ENCODE measurements at places on chromosomes 5 and 9. TPM values are rescaled to one million over a fixed set of nuclear protein-coding genes. Genes with fewer than 3 reads are reported as not detected.

GRCh38 chr5:115435065-115435777 is 109.4 kb downstream of the FEM1C start:
- no peaks in the 10 kb centered on the region for H3K4me1 ChIP-seq
- no peak overlapping the region for H3K27ac ChIP-seq
- H3K27me3 ChIP-seq: no peaks in the 10 kb centered on the region
- no peak for DNase-seq
- H3K36me3 ChIP-seq: 0 out of 2 replicates have a peak, but pooled peaks cover 6% of the 10 kb centered on the region

DNA sequence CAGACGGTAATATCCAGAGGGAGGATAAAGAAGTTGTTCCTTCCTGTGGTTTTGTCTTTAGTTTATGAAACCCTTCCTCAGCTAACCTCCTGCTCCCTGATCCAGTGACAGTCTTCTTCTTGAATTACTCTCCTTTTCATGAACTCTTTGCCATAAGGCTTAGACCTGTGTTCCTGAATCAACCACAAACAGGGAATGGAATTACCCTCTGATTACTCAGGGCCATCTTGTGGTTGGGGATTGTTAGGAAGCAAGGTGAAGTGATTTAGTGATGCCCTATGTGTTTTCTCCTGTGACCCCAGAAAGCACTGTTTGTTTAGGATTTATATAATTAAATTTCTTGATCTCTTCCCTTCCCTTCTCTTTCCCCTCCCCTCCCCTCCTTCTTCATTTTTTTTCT is 409.1 kb downstream of the TAF11L14 start:
- no peaks in the 10 kb centered on the region for H3K4me1 ChIP-seq
- no peak overlapping the region for H3K4me3 ChIP-seq
- H3K36me3 ChIP-seq: no peaks in the 10 kb centered on the region
- H3K27me3 ChIP-seq: no peaks in the 10 kb centered on the region
- peak; percentile 6 for DNase-seq

DNA sequence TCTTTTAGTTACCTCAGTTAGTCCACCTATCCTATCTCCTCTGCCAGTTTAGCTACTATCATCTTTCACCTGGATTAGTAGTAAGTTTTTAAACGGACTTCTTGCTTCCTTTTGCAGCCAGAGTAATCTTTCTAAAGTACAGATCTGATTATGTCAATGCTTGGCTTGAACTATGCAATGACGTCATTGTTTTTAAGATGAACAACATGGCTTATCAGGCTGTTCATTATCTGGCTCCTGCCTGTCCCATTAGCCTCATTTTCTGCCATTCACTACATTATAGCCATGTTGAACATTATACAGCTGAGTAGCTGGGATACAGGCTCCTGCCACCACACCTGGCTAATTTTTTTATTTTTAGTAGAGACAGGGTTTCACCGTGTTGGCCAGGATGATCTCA is 98.7 kb downstream of the RANBP17 start:
- no peak overlapping the region for H3K27ac ChIP-seq
- no peaks in the 10 kb centered on the region for H3K4me1 ChIP-seq
- no peaks in the 10 kb centered on the region for H3K36me3 ChIP-seq
- no peaks in the 10 kb centered on the region for H3K27me3 ChIP-seq
- no peak overlapping the region for H3K4me3 ChIP-seq

DNA sequence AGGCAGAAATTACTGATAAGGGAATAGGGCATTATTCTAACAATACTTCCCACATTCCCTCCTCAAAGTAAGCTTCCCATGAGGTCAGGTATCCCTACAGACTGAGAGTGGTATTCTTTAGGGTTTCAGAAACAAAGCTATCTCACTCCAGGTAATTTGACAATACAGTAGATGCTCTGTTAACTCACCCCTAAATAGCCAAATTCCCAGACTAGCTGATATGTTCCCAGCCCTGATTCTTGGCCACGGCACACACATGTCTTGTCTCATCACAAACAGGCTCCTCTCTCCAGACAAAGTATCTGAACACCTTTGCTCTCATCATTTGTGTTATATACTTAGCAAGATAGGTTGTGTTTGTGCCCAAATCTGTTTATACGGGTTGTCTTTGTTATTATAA is 139.9 kb downstream of the ZNF608 start:
- H3K27me3 ChIP-seq: no peaks in the 10 kb centered on the region
- no peaks in the 10 kb centered on the region for H3K4me1 ChIP-seq
- no peaks in the 10 kb centered on the region for H3K36me3 ChIP-seq

Gene FYB1
- not detected for polyA plus RNA-seq

Gene RORB
- 0.92 TPM for polyA plus RNA-seq

Gene ANKRD34B
- polyA plus RNA-seq: 1.7 TPM
